ENCODE measurements at places on chromosomes 6 and 20. TPM values are rescaled to one million over a fixed set of nuclear protein-coding genes. Genes with fewer than 3 reads are reported as not detected.

The TSHZ2 gene
- 40.1 TPM for total RNA-seq

The RNF39 gene
- total RNA-seq = not detected

The RARS2 gene
- 33.3 TPM for total RNA-seq

The CDKAL1 gene
- total RNA-seq = 16.7 TPM

The PI3 gene
- not detected for total RNA-seq

The SPAG4 gene
- not detected for total RNA-seq

The SPATA2 gene
- 3.0 TPM for total RNA-seq

The SIRPA gene
- total RNA-seq = 53.7 TPM

The EYA2 gene
- 3.3 TPM for total RNA-seq
